Stimulated activated CD4-positive, alpha-beta T cell treated with anti-CD3 and anti-CD28 coated beads, Interleukin-2, amount 100 ng/mL, for 24 hours (primary cell): ENCODE measurements at places on chromosomes 1 and 21.

GRCh38 chr21:39029086-39029755 is 154.0 kb downstream of the PSMG1 start:
- DNase-seq, result no peak

GRCh38 chr1:105874621-105875020 is 1181.9 kb upstream of the PRMT6 start:
- no peak for DNase-seq

GRCh38 chr1:7497107-7497637 is 273.9 kb upstream of the VAMP3 start:
- no peak for DNase-seq

DNA sequence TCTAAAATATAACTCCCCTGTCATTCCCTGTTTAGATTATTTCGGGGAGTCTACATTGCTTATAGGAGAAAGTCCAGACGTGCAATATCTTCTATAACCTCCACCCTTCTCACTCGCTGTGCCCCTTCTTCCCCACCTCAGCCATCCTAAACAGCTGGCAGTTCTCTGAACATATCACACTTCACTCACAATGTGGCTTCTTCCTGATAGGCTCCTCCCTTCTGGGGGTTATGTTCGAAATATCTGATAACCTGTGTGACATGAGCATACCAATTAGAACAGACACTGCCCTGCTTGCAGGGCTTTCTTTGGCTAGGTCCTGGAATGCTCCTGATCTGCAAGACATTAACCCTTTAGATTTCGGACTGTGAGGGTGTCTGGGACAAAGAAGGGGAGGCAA is 274.6 kb downstream of the NFIA start:
- DNase-seq, result no peak

GRCh38 chr1:118186026-118186425 is 998 bp upstream of the SPAG17 start:
- DNase-seq, result no peak

GRCh38 chr1:181936269-181936668 is 125.2 kb downstream of the ZNF648 start:
- no peak for DNase-seq

DNA sequence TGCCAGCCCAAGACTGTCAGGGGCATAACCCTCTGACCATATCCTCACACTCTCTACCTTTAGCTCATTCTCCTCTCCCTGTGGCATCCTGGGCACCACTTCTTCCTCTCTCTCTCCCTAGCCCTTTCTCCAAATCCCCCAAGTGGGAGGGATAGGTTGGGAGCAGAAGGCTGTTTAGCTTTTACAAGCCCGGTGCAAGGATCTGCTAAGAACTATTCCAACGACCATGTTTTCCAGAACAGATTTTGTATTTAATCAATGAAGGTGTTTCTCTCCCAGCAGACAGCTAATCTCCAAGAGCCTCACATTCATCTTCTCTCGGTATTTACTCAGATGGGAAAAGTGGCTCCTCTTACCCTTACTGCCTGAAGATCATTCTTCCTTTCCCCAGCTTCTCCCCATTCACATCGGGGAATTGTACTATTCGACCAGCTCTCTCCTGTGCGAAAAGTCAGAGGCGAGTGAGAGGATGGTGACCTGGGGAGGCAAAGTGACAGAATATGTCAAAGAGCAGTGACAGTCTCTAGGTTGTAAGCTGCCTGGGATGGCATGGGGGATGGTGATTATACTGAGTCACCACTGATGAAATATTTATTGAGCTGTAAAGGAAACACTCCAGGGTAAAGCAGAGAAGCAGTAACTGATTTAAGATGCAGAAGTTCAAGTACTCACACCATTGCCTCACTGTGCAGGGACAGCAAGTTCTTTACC is 47.0 kb upstream of the RBM15 start:
- no peak for DNase-seq

GRCh38 chr1:186930238-186930637 is 101.5 kb downstream of the PLA2G4A start:
- DNase-seq, result no peak

DNA sequence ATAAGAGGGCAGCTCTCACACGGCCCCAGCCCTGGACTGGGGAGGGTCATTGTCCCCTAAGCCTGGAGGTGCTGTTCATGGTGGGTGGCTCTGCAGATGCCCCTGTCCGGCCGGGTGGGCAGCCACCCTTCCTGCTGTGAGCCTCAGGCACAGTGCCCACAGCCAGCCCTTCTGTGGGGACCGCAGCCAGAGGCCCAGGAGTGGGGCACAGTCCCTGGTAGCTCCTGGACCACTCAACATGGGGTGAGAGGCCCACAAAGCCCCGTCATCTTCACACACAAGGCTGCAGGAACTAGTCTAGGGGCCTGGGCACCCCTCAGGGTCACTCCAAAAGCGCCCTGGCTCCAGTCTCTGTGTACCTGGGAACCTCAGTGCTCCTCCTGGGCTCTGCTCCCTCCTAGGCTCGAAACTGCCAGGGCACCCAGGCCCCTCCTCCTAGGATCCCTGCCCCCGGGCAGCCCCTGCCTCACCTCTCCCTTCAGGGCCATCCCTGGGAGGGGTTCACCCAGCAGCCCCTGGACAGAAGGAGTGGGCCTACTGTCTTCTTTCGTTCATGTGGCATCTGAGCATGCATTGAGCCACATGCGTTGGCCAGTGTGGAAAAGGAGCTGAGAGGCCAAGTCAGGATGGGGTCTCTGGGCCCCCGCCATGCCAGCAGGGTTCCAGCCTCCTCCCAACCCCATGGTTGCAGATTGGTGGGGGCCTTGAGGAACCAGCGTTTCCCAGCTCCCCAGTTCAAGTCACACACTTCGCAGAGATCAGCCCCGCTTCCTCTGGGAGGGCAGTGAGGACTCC is 43.0 kb downstream of the WNT9A start:
- DNase-seq, result no peak

GRCh38 chr1:97599447-97599846 is 321.4 kb downstream of the DPYD start:
- DNase-seq, result no peak

DNA sequence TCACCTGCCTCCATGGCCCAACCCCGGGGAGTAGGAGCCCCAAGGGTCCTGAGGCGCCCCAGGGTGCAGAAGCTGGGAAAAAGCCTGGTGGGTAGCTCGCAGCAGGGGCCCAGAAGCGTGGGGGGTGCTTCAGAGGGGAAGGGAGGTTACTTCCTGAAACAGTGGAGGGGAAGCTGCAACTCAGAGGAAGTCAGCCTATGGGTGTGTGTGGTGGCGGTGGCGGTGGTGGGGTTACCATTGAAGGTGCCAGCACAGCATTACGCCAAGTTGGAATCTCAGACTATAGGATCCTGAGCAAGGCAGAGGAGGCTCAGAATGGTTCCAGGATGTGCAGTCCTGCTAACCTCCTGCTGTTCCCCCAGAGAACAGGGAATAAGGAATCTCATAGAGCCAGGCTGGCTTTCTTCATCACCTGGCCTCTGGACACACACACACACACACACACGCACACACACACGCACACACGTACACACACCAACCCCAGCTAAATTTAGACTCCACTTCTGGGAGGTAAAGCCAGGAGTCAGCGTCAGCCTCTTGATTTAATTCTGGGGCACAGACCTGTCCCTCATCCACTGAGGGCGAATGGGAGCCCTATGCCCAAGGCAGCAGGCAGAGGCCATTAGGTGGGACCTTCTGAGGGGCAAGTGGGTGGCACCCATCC is 1.3 kb downstream of the DENND4B start:
- peak; percentile 77 for DNase-seq

DNA sequence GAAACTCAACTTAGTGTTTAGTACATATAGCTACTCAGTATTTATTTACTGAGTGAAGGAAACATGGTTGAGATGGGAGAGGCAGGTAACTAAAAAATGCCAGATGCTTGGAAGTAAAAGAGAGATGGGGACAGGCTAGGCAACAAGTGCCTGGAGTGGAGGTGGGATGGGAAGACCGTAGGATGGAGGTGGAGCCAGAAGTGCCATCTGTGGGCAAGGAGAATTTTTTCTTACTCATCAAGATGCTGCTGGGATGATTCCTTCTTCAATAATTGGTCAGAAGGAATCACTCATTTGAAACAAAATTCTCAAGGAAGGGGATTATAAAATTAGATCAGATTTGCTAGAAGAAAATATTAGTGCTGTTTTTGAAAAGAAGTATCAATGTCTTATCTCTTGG is 72.9 kb downstream of the IFI44 start:
- no peak for DNase-seq

- no peak for DNase-seq
Measured at GRCh38 chr1:82299056-82299455, 498.3 kb downstream of the ADGRL2 start.

DNA sequence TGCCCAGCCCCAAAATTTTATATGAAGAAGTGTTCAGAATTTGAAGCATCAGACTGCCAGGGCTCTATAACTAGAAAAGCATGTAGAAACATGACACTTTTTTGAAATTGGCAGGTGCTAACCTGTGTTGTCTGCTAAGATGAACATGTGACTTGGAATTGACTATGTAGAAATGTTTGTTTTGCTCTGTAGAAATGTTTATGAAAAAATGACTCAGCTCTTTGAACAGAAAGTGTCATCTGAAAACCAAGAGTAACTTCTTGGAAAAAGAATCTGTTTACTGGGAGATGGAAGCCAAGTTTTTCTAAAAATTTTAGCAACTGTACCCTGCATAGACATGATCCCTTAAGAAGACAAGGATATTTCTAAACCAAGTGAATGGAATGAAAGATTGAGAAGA is 59.2 kb downstream of the LHX9 start:
- no peak for DNase-seq

DNA sequence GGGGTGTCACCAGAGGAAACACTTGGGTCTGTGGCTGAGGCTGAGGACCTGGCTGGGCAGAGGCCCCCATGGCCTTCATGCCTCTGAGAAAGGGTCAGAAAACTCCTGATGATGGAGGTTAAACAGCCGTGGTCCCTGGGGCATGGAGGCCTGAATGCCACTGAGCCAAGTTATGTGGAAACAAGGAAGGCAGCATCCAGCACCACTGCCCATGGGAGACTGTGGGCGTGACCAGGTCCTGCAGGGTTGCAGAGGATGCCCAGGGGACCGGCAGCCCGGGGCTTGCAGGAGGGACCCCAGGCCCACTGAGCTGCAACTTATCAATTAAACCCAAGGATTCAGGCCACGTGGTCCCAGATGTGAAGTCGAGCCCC is 18.9 kb upstream of the COL6A2 start:
- no peak for DNase-seq

DNA sequence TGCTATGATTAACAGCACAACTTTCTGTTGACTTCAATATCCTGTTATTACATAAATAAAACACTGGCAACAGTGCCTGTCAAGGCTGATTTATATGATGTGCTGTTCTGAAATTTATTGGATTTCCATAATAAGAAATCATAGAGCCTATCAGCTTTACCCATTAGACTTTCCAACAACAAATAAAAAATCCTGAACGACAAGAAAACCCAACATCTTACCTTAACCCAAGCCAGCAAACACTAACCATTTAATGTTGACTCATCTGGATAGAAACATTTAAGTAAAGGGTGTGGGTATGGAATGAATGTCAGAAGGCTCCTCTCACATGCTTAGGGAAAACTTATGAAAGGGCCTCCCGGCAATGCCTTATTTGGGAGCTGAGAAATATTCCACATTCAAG is 165.1 kb downstream of the SLC45A1 start:
- DNase-seq, result no peak

DNA sequence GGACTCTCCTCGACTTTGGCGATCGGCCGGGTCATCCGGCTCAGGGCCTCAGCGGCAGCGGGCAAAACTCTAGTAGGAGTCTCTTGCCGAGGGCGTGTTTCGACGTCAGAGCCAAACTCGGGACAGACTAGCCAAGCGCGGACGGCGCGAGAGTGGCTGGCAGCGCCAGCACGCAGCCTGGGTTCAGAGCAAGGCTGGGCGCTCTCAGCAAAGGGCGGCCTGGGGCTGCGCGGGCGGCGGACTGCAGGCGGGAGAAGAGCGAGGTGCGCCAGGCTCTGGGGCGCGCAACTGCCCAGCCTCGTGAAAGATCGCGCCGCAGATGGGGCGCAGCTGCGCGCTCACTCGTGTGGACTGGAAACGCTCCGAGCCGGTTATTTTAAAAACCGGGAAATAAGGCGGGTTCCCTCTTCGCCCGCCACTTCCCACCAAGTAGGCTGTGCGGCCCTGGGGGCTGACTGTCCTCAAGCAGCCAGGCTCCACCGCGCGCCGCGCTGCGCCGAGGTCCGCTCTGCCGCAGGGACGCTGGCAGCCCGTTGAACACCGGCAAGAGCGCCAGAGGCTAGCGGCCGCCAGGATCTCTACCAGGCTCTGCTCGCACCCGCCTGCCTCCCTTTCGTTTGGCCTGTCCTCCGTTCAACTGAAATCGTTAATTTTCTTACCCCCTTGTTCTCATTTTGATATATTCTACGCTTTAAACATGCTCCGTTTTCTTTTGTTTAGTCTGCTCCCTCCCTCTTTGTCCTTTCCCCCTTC is 2.4 kb downstream of the ALX3 start:
- no peak for DNase-seq

- no peak for DNase-seq
Measured at GRCh38 chr21:22223385-22223784, 1225.2 kb downstream of the NCAM2 start.

GRCh38 chr1:116768416-116769103 is 14.3 kb downstream of the CD2 start:
- DNase-seq, result no peak

DNA sequence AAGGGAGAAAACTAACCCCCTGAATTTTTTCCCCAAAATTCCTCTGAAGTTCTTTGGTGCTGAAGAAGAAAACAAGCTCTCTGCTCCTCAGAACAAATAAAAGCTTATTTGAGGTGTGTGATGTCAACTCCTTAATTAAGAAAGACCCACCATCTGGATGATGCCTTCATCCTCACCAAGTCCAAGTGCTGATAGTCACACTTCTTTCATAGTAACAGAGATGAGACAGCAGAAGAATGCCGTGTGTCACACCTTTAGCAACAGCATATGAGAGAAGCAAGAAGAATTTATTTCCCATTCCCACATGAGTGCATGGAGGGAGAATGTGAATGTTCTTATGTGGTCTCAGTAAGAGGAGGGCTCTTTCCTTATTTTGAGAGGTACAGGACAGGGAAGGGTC is 91.2 kb downstream of the TGFB2 start:
- no peak for DNase-seq

- no peak for DNase-seq
Measured at GRCh38 chr1:19317126-19317910, 5.2 kb downstream of the SLC66A1 start.

- no peak for DNase-seq
Measured at GRCh38 chr1:66999640-67000400, 54.1 kb downstream of the SLC35D1 start.

GRCh38 chr1:50970509-50970887 is 453 bp downstream of the CDKN2C start:
- DNase-seq, result no peak

DNA sequence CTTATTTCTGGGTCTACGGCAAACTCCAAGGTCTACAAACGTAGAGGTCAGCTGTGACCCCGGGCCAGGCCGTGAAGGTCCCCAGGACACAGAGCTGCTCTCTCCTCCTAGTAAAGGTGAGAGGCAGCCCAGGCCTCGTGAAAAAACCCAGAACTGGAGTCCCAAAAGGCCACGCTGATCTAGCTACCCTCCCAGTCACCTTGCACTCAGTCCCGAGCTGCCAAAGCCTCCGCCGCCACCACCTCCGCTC is 125 bp downstream of the ATP5PF start:
- DNase-seq, result no peak

- no peak for DNase-seq
Measured at GRCh38 chr1:200359610-200360163, 50.1 kb downstream of the ZNF281 start.
